Colonic mucosa (tissue), 4 donors: ENCODE measurements at places on chromosomes 16 and 17. TPM values are rescaled to one million over a fixed set of nuclear protein-coding genes. Genes with fewer than 3 reads are reported as not detected.

TBC1D26 gene
- total RNA-seq, result not detected

HOXB6 gene
- total RNA-seq, result 71.0 TPM

SLC13A2 gene
- 24.7 TPM for total RNA-seq

CNGB1 gene
- total RNA-seq, result 0.05 TPM

KCNAB3 gene
- total RNA-seq, result 2.6 TPM

PRR35 gene
- not detected for total RNA-seq

FAM83G gene
- 24.4 TPM for total RNA-seq

SNAI3 gene
- 0.40 TPM for total RNA-seq

KCNG4 gene
- total RNA-seq, result not detected

ADORA2B gene
- total RNA-seq, result 20.8 TPM

GP1BA gene
- not detected for total RNA-seq

DBNDD1 gene
- 2.2 TPM for total RNA-seq

GRCh38 chr17:16327018-16327417, 26.3 kb downstream of the CENPV start:
- H3K36me3 ChIP-seq, result no peaks in the 10 kb centered on the region
- H3K27me3 ChIP-seq, result no peaks in the 10 kb centered on the region
- no peak overlapping the region for H3K27ac ChIP-seq
- H3K4me3 ChIP-seq, result no peak overlapping the region
- H3K4me1 ChIP-seq, result no peaks in the 10 kb centered on the region
- no peak for DNase-seq

DNA sequence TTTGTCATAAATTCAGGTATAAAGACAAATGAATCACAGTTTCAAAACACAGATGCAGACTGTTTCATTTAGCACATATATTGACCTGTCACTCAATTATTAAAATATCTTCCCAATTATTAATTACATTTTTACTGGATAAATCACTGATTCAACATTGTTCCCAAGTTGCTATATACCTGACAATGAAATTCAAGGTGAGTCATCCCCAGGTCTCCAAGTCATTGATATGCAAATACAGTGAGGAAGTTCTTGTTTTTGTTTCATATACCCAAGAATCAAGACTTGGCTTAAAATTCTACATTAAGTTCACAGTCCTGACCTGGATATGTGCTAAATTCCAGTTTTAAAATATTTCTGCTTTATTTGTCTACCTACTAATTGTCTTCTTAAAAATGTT, 599.3 kb upstream of the PSMD7 start:
- H3K4me1 ChIP-seq, result no peaks in the 10 kb centered on the region
- no peaks in the 10 kb centered on the region for H3K36me3 ChIP-seq
- no peak for DNase-seq
- no peaks in the 10 kb centered on the region for H3K27me3 ChIP-seq

- H3K36me3 ChIP-seq, result no peaks in the 10 kb centered on the region
- H3K27me3 ChIP-seq, result no peaks in the 10 kb centered on the region
- no peaks in the 10 kb centered on the region for H3K4me1 ChIP-seq
- DNase-seq, result no peak
- no peak overlapping the region for H3K4me3 ChIP-seq
- H3K27ac ChIP-seq, result no peak overlapping the region
Measured at GRCh38 chr16:72819345-72819744, 228.6 kb downstream of the ZFHX3 start.

DNA sequence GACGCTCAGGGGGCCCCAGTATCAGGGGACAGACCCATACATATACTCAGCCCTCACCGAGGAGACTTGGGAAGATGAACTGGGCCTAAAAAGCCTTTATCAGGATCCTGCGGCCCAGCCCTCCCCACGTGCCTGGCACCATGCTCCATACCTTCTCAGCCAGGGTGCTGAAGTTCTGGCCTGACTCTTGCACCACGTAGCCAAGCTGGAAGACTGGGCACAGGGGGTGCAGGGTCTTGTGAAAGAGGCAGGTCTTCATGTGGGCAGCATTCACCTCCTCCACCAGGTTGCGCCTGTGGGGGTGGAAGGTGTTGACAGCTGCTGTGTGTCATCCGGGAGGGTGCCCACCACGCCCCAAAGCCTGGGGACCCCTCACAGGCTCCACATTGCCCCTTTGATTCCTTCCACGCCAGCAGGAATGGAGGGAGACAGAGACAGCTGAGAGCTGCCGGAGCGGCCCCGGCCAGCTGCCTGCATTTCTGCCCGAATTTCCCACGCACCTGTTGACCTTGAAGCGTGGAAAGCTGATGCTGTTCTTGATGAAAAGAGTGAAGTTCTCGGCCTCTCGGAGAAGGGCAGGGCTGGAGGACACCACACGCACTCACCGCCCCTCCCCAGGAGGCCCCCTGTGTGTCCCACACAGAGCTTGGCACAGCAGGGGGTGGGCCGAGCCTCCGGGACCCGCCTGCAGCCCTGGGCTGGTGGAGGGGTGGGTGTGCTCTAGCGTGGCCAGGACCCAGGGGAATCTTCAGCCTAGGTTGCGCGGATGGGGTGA, 10.4 kb upstream of the CAMKK1 start:
- no peaks in the 10 kb centered on the region for H3K4me1 ChIP-seq
- H3K27me3 ChIP-seq, result no peaks in the 10 kb centered on the region
- no peak overlapping the region for H3K27ac ChIP-seq

DNA sequence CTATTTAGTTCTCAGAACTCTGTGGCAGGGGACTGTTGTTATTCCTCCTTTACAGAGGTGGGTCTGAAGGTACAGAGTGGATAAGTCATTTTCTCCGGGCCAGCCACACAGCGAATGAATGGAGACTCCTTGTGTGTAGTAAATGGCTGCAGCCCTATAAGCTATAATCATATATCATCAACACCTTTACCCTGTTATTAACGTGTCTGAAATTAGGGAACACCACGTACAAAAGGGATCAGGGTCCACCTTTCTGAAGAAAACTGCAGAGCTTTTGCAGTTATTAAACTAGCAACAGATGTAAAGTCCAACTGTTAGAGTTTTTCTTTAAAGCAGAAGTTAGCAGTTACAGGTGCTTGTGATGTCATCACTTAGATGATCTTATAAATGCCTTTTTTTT, 696.7 kb downstream of the MAF start:
- H3K27me3 ChIP-seq, result no peaks in the 10 kb centered on the region
- H3K4me3 ChIP-seq, result no peak overlapping the region
- no peaks in the 10 kb centered on the region for H3K36me3 ChIP-seq
- H3K4me1 ChIP-seq, result no peaks in the 10 kb centered on the region

DNA sequence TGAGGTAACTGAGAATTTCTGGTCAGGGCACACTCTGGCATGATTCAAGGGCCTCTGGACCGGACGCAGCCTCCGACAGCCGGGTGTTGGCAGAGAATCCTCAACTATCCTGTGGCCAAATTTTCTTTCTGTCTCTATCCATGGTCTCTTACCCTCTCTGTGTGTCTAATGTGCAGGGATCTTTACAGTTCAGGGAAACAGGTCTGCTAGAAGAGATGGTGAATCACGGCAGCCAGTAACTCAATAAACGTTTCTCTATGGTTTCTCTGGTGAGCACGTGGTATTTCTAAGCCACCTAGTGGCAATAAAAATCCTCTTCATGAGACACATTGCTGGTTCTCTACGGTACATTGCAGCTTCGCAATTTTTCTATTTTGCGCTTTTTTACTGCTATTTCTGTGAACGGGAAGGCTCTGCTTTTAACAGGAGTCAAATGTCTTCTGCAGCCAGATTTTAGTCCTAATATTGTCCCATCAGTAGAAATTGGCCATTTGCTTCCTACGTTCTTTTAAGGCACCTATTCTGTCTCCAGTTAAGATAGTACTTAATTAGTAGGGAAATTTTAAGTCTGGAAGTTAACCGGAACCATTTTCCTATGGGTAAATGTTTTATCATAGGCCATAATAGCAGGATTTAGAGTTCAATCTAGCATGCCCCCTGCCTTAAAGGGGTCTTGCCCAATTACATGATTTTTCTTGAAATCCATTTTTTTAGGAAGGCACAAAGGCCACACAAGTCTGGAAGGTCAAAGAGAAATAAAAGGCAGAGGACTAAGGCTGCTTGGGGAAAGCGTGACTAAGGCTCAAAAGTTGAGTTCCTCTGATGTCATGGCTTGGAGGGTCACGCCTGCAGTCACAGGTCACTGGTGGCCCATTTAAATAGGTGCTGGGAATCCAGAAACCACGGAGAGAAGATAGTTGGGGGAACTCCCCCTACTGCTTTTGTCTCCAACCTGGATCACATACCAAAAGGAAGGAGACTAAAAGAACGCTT, 31.5 kb downstream of the QPRT start:
- no peaks in the 10 kb centered on the region for H3K36me3 ChIP-seq
- H3K27ac ChIP-seq, result no peak overlapping the region
- peak; percentile 45 for DNase-seq
- H3K4me1 ChIP-seq, result no peaks in the 10 kb centered on the region
- no peak overlapping the region for H3K4me3 ChIP-seq

- H3K4me1 ChIP-seq, result peaks cover 24% of the 10 kb centered on the region
- H3K27me3 ChIP-seq, result no peaks in the 10 kb centered on the region
- no peaks in the 10 kb centered on the region for H3K36me3 ChIP-seq
- DNase-seq, result no peak
- no peak overlapping the region for H3K4me3 ChIP-seq
Measured at GRCh38 chr17:50725769-50726655, 6.6 kb downstream of the LUC7L3 start.

GRCh38 chr16:85420501-85421337, 192.4 kb upstream of the GSE1 start:
- peak; percentile 65 for DNase-seq
- H3K27me3 ChIP-seq, result no peaks in the 10 kb centered on the region
- peaks cover 16% of the 10 kb centered on the region for H3K4me1 ChIP-seq
- no peak overlapping the region for H3K4me3 ChIP-seq

GRCh38 chr16:59905131-59905530, 1171.0 kb upstream of the GOT2 start:
- DNase-seq, result no peak
- no peak overlapping the region for H3K4me3 ChIP-seq
- no peak overlapping the region for H3K27ac ChIP-seq
- H3K36me3 ChIP-seq, result no peaks in the 10 kb centered on the region
- no peaks in the 10 kb centered on the region for H3K4me1 ChIP-seq

DNA sequence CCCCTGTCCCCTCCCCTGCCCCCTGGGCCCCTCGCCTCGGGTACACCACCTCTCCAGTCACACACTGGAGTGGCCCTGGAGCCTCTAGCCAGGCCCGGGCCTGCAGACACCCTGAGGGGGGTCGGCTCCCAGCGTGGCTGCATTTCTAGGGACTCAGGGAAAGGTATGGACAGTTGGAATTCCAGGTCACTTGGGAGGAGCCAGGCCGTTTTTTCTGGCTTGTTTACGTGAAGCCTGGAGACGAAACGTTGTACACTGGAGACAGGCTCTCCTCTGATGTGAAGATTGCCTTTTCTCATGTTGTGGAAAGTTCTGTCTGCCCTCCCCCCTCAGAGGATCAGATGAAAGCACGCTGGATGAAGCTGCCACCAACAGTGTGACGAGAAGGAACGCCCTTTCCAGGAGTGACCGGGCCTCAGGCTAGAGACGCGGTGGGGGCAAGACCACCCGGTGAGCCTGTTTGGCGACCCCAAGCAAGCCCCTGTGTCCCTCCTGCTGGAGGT, 4.0 kb upstream of the PPP1R27 start:
- H3K4me3 ChIP-seq, result no peak overlapping the region
- no peaks in the 10 kb centered on the region for H3K36me3 ChIP-seq
- H3K27me3 ChIP-seq, result no peaks in the 10 kb centered on the region
- no peak overlapping the region for H3K27ac ChIP-seq

DNA sequence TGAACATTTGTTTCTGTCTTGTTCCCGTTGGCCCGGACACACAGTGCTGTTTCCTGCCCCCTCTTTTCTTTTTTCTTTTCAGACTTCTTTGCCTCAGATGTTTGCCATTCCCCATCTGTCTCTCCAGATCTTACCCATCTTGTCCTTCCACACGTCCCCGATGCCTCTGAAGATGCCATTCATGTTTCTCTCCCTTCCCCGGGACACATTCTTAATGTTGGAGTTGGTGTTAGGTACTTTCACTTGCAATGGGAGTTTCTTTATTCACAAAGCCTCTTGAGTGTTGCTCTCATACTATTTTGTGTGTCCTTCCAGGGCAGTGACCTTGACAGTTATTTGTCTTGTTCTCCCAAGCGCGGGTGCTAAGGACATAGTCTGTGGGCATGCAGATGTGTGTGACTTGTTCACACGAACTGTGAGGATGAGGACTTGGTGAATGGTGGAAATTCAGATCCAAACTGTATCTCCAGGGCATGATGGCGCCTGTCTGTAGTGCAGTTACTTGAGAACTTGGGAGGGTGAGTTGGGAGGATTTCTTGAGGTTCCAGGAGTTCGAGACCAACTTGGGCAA, 8.3 kb downstream of the SEC14L1 start:
- no peaks in the 10 kb centered on the region for H3K36me3 ChIP-seq
- DNase-seq, result no peak
- H3K4me3 ChIP-seq, result no peak overlapping the region
- peaks cover 12% of the 10 kb centered on the region for H3K4me1 ChIP-seq
- no peak overlapping the region for H3K27ac ChIP-seq
- H3K27me3 ChIP-seq, result no peaks in the 10 kb centered on the region

GRCh38 chr17:41801374-41802271, 10.1 kb downstream of the P3H4 start:
- no peak overlapping the region for H3K4me3 ChIP-seq
- H3K4me1 ChIP-seq, result peaks cover 4% of the 10 kb centered on the region
- H3K27ac ChIP-seq, result peak overlapping the region; percentile 63
- H3K36me3 ChIP-seq, result no peaks in the 10 kb centered on the region
- no peaks in the 10 kb centered on the region for H3K27me3 ChIP-seq

- no peak for DNase-seq
- H3K36me3 ChIP-seq, result no peaks in the 10 kb centered on the region
- no peak overlapping the region for H3K4me3 ChIP-seq
- no peaks in the 10 kb centered on the region for H3K4me1 ChIP-seq
- H3K27me3 ChIP-seq, result no peaks in the 10 kb centered on the region
- no peak overlapping the region for H3K27ac ChIP-seq
Measured at GRCh38 chr17:50328363-50329325, 17.3 kb upstream of the XYLT2 start.

DNA sequence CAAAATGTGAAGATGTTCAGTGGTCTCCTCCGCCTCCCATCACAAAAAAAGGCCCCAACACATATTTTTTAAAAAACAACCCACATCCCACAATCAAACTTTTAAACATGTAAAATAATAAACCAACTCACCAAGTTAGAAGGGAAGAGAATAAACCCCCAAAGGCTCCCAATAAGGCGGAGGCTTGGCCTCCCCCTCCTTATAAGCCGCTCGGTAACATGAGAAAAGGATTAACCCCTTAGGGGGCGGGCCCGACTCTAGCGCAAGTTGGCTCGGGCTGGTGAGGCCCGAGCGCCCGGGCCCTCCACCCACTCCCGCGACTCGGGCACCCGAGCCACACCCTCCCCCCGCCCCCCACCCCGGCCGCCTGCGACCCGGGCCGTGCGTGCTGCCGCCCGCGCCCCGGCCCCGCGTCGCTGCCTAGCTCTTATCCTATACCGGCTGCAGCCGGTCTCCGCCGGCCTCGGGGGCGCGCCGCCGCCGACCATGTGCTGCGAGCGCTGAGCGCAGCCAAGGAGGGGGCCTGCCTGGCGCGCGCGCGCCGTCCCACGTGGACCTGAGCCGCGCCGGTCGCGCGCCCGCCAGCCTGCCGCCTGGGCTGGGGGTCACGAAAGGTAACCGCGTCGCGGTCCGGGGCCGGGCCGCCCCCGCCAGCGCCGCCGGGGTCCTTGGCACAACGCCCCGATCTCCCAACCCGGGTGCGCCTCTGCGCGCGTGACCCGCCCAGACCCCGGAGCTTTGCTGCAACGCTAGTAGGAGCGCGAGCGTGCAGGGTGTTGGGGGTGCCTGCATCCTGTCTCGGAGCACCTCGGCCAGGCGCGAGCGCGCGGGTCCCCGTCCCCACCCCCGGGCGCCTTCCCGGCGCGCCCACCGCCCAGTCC, at the start of the genes ARSG and SLC16A6:
Gene ARSG, plus strand, starts transcription at position 541 of the 881 bp plus-strand sequence. CDS start 15,999 bp downstream, outside the sequence.
Gene SLC16A6, minus strand, starts transcription at position 173 of the 881 bp plus-strand sequence. CDS start 12,807 bp downstream, outside the sequence.
- H3K4me1 ChIP-seq, result peaks cover 8% of the 10 kb centered on the region
- H3K27me3 ChIP-seq, result peaks cover 37% of the 10 kb centered on the region
- peak within 1 kb of the TSS; percentile 58 for H3K4me3 ChIP-seq
- no peaks in the 10 kb centered on the region for H3K36me3 ChIP-seq

- H3K36me3 ChIP-seq, result no peaks in the 10 kb centered on the region
- peaks cover 4% of the 10 kb centered on the region for H3K27me3 ChIP-seq
- DNase-seq, result no peak
- no peak overlapping the region for H3K27ac ChIP-seq
- H3K4me1 ChIP-seq, result no peaks in the 10 kb centered on the region
Measured at GRCh38 chr17:74002241-74002640, 201.2 kb upstream of the RPL38 start.
